ENCODE measurements at places on chromosomes 12 and 14.

- no peak for DNase-seq
These were observed 71.3 kb downstream of the PRIMA1 start for GRCh38 chr14:93716746-93717667.

- no peak for DNase-seq
These were observed 6.5 kb downstream of the C12orf43 start for GRCh38 chr12:121009741-121010140.

DNA sequence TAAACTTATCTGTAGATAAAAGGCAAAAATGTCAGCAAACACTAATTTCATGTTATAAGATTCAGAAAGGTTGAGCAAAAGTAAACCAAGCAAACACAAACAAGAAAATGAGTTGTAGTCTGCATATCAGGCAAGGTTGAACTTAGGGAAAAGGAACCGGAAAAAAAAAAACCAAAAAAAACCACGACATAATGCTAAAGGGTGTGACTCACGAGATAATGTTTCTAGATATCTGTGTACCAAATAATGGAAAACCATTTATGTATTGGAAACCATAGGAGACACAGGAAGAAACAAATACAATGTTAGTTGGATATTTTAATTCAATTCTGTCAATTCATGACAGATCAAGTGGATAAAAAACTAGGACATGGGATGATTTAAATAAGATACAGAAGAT is 60.5 kb downstream of the GPATCH2L start:
- no peak for DNase-seq

DNA sequence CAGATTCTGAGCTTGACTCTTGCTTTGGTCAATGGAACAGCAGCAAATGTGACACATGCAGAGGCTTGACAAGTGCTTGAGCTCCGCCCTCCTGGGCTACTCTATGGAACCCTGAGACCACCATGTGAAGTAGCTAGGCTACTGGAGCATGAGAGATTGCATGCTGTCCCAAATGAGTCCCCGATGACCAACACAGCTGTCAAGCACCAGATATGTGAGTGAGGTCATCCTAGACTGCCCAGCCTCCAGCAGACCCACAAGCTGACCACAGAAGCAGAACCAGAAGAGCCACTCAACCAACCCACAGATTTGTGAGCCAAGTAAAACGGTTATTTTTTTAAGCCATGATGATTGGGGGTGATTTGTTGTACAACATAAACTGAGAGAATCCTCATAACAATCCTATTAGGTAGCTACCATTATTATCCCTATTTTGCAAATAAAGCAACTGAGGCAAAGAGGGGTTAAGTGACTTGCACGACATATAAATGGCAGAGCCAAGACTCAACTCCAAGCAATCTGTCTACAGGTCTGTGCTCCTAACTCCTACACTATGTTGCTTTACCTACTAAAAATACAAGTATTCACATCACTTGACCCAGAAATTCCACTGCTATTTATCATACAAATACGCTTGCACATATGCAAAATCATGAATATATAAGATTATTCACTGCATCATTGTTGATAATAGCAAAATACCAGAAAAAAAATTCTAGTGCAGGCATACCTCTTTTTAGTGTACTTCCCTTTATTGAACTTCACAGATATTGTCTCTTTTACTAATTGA is 136.2 kb downstream of the NDUFA12 start:
- DNase-seq = no peak

Measured in iPS DF 19.7 (cell line).